ENCODE measurements at places on chromosomes 1 and 21. TPM values are rescaled to one million over a fixed set of nuclear protein-coding genes. Genes with fewer than 3 reads are reported as not detected.

DNA sequence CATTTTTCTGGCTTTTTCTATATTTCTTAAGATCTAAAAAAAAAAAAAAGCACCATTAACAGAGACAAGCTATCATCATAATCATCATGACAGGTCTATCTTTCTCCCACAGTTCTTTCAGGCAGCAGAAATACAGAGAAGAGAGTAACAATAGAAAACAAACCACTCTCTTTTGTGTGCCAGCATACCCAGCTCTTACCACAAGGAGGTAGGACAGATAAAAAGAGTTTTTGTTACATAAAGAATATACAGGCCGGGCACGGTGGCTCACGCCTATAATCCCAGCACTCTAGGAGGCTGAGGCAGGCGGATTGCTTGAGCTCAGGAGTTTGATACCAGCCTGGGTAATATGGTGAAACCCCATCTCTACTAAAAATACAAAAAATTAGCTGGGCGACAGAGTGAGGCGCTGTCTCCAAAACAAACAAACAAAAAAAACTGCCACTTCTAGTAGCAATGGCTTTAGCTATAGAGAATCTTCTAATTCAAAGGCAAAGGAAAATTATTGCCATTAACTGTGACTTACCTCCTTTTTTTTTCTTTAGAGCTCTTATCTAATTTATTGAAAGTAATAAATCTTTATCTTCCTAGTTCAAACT is 39.7 kb downstream of the ANKRD13C start:
- no peak for DNase-seq

- DNase-seq = no peak
Observed at GRCh38 chr1:71738256-71738655, 544.1 kb downstream of the NEGR1 start.

ITGB3BP gene
- 74.3 TPM for total RNA-seq

CXADR gene
- 0.14 TPM for total RNA-seq

RIPK4 gene
- 0.52 TPM for total RNA-seq

GRCh38 chr1:81007024-81007423 is 793.7 kb upstream of the ADGRL2 start:
- no peak for DNase-seq

DNA sequence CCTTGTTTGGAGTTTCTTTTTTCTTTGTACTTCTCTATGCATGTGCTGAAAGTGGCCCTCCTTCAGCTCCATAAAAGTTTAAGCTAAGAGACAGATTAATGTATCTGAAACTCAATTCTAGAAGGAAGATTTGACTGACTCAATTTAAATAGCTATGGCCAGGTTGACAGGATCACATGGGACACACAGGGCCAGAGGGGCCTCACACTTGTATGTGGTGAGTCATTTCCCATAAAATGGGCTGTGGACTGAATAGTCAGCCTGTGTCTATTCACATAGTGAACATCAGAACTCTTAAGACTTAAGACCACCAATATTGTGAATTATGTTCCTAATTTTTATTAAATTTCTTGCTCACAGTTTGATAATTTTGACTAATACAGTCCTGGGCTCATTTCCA is 45.7 kb upstream of the DEPDC1 start:
- no peak for DNase-seq

DNA sequence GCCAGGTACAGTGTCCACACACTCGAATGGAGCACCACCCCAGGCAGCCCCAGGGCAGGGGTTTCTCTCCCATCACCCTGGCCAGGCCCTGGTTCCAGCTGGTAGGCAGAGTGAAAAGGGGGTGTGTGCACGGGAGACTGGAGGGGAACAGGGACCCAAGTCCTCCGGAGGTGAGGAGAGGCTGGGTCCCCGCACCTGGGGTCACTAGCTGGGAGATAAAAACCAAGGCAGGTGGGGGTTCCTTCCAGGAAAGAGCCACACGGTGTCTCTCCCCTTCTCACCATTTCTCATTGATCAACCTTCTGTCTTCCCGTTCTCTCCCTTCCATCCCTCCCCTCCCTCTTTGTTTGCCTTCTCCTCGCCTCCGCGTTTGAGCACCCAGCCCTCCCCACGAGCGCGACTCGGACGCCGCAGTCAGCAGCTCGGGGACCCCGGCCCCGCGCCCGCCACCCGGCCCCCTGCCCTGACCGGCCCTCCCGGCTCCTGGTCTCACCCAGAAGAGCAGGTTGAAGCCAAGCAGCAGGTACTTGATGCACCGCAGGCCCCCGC is 358 bp downstream of the TSPAN2 start:
- DNase-seq = no peak

SLFNL1 gene
- 0.11 TPM for total RNA-seq

GRCh38 chr1:3384407-3384806 is 70.1 kb upstream of the ARHGEF16 start:
- DNase-seq = no peak

- no peak for DNase-seq
Observed at GRCh38 chr1:225464851-225465792, 37.3 kb upstream of the LBR start.

PSMD4 gene
- total RNA-seq = 189 TPM

DNA sequence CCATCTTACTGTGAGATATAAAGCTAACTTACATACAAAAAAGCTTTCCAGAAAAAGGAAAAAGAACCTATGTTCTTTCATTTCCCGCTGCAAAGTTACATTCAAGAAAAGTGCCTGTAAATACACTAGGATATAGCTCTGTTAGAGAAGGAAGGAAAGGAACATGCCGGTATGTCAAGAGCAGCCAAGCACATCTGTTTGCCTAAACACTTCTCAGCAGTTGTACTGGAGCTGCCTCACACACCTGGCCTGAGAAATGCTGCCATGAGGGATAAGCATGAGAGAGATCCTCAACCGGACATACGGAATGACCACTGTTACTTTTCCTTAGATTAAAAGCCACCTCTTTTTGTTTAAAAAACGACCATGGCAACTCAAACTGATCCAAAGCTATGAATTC is 189.7 kb downstream of the RERE start:
- DNase-seq = no peak

DNA sequence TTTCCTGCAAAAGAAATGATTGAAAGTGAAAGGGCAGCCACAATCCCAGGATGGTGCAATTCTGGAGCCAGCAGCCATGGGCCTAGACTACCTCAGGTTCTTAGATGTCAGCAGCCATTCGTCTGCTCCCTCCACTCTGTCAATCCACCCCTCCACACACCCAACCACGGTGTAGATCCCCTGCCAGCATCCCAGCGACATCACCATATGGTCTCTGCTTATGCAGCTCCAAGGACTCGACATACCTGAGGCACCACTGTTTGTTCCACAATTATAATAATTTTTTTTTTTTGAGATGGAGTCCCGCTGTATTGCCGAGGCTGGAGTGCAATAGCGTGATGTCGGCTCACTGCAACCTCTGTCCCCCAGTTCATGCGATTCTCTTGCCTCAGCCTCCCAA is 6.5 kb downstream of the SYNC start:
- no peak for DNase-seq

DNA sequence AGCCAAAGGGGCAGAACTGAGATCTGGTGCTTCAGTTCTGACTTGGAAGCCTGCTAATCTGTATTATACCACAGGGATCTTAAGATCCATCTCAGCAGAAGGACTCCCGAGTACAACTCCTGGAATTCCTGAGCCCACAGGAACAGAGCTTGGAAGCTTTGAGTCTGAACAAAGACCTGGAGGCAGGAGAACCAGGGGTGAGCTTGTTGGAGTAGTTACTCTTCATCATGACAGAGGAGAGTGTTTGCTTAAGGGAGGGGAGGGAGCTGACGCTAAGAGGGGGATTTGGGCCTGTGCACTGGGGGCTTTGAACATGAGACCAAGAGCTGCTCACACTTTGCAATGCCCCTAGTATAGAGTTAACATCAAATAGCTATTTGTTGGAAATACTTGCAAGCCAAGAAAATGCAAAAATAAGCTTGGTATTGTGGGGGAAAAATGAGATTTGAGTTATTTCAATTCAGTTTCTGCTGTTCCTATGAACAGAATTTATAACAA is 41.1 kb upstream of the TRABD2B start:
- no peak for DNase-seq

DNA sequence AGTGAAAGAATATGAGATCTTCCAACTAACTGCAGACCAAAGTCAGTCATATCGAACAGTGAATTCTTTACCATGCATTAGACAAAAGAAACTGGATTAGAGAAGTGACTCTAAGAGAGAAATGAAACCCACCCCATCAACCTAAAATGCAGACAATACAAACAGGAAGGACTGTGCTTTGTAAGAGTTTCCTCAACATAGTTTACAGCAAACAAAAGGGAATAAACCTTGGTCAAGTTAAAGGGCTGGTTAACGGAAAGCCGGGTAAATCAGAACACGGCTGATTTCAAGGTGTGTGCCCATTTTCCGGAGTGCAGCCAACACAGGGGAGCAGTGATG is 39.2 kb downstream of the SIPA1L2 start:
- no peak for DNase-seq

DNA sequence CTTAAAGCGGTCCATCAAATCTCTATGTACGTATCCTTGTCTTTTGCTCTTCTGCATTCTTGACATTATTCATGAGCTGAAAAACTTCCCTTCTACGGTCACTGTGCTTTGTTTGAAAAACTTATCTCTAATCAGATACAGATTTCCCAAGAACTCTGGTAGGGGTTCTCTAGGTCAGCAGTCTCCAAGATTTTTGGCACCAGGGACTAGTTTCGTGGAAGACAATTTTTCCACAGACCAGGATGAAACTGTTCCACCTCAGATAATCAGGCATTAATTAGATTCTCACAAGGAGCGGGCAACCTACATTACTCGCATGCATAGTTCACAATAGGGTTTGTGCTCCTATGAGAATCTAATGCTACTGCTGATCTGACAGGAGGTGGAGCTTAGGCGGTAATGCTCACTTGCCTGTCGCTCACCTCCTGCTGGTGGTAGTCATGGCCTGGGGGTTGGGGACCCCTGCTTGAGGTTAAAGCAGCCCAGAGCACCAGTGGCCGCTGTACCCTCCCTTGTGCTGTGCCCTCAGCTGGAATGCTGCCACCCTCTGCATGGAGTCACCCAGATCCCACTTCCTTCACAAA is 30.8 kb downstream of the AK2 start:
- no peak for DNase-seq

- no peak for DNase-seq
Observed at GRCh38 chr1:24762133-24762676, 17.0 kb downstream of the CLIC4 start.
